GM19239 (cell line): ENCODE measurements at places on chromosomes 5 and 9.
A peak's percentile ranks its signal among the peaks of the same experiment; 100 is the strongest.

DNA sequence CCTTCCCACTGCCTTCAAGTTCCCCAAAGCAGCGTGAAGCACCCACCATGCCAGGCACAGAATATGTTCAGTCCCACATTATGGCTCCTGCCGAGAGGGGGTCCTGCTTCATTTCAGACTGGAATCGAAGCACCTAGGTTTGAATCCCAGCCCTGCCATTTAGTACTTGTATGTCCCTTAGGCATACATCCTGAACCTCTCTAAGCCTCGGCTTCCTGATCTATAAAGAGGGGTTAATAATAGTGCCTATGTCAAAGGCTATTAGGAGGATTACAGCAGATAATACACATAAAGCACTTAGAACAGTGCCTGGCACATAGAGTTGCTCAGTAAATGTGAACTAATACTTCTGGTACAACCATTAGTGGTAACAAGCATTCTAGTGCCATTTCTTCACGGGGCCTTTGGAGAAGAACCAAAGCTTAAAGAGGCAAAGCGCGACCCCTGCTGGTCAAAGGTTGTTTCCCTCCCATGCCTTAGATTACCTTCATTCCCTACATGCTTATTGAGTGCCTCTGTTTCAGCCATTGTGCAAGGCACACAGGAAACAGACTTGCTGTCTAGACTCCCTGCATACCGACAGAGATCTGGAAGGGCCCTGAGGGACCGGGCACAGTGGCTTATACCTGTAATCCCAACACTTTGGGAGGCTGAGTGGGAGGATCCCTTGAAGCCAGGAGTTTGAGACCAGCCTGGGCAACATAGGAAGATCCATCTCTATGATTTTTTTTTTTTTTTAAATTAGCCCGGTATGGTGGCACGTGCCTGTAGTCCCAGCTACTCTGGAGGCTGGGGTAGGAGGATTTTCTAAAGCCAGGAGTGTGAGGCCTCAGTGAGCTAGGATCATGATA is 98.3 kb downstream of the PPARGC1B start:
- peak; percentile 82 for DNase-seq

- no peak for DNase-seq
Measured at GRCh38 chr5:149257131-149257530, 14.5 kb upstream of the AFAP1L1 start.

DNA sequence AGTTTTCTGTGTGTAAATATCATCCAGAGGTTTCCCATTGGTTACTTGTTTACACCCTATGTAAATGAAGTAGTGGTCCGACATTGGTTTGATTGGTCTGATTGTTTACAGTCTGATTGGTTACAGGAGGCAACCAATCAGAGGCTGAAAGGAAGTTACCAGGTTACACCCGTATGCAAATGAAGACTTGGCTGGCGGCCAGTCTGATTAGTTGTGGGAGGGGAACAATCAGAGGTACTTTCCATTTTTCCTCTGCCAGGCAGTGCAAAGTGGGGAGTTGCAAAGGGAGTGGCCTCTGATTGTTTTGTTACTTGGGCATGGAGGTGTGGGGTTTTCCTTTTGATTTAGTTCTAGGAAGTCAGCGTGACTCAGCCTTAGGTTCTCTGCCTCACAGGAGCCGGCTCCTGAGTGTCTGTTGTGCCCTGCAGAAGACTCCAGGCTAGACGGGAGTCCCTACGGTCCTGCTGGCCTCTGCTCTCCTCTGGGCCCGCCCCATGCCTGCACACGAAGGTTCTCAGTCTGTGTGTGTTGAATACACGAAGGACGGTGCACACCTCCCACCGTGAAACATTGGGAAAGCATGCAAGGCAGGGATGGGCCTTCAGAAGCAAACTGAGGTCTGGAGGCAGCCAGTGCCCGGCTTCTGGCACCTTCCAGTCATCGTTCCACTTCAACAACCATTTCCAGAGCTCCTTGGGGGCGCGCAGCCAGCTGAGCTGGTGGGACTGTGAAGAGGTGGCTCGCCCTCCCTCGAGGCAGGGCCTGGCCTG is 42.9 kb downstream of the OLFM1 start:
- no peak for DNase-seq

GRCh38 chr9:138100711-138101350 is 223.2 kb downstream of the CACNA1B start:
- no peak for DNase-seq

GRCh38 chr5:22938362-22938761 is 85.2 kb upstream of the CDH12 start:
- DNase-seq, result no peak

GRCh38 chr5:16992006-16992405 is 55.9 kb upstream of the MYO10 start:
- DNase-seq, result no peak

DNA sequence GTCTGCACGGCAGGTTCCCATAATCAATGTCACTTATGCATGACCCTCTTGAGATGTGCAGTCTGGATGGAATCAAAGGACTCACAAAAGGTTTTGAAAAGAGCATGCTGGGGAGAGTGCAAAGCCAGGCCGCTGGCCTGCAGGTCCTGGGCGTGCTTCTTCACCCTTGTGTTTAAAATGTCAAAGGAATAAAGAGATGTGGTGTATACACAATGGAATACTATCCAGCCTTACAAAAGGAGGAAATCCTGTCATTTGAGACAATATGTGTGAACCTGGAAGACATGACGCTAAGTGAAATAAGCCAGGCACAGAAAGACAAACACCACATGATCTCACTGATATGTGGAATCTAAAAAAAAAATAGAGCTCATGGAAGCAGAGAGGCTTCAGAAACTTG is 137.5 kb upstream of the PHYKPL start:
- DNase-seq, result no peak

DNA sequence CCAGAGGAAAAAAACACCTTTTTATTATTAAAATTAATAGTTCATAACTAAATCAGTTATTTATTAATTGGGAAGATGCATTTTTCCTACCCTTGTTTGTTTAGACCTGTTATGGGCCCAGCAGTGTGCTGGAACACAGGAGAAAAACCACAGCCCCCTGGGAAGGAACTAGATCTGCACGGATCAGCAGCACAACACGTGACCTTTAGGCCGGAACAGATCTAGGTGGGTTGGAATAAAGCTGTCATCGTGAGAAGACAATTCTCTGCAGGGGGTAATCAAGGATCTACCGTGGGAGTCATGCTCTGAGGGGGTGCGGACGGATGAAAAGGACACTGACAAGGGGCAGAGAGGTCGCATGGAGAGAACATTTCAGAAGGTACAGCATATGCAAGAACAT is 95.8 kb upstream of the SPATA31C2 start:
- DNase-seq, result no peak

DNA sequence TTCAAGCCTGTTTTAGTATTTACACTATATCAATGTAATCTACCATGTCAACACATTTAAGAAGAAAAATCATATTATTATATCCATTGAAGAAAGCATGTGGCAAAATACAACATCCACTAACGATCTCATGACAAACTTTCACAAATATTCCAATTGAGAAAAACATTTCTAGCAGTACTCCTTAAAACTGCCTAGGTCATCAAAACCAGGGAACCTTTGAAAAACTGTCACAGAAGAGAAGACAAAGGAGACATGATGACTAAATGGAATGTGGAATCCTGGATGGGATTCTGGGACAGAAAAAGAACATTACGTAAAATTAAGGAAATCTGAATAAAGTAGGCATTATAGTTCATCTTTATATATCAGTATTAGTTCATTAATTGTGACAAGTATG is 1091.3 kb upstream of the CDH6 start:
- no peak for DNase-seq

DNA sequence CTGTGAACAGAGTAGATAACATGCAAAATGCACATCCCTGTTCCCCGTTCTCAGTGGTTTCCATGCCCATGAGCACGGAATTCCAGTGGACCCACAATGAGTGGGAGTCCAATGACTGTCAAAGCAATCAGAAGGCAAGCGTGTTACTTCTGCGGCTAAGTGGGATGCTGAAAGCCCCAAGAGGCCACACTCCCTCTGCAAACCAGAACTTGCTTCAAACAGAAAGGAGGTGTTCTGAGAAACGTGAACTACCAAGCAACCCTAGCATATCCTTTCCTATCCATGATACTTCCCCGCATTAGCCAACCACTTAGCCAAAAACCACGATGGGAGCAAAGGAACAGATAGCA is 21.7 kb upstream of the MVB12B start:
- DNase-seq, result no peak

- no peak for DNase-seq
Measured at GRCh38 chr5:96651948-96652753, 10.0 kb upstream of the CAST start.

- DNase-seq, result peak; percentile 27
Measured at GRCh38 chr5:38420691-38421390, 135.6 kb downstream of the LIFR start.

- DNase-seq, result no peak
Measured at GRCh38 chr9:115673599-115673998, 480.0 kb upstream of the PAPPA start.

GRCh38 chr9:8574846-8575245 is 775.3 kb upstream of the DMAC1 start:
- no peak for DNase-seq

GRCh38 chr5:65902104-65902503 is 24.3 kb upstream of the ERBIN start:
- DNase-seq, result no peak

DNA sequence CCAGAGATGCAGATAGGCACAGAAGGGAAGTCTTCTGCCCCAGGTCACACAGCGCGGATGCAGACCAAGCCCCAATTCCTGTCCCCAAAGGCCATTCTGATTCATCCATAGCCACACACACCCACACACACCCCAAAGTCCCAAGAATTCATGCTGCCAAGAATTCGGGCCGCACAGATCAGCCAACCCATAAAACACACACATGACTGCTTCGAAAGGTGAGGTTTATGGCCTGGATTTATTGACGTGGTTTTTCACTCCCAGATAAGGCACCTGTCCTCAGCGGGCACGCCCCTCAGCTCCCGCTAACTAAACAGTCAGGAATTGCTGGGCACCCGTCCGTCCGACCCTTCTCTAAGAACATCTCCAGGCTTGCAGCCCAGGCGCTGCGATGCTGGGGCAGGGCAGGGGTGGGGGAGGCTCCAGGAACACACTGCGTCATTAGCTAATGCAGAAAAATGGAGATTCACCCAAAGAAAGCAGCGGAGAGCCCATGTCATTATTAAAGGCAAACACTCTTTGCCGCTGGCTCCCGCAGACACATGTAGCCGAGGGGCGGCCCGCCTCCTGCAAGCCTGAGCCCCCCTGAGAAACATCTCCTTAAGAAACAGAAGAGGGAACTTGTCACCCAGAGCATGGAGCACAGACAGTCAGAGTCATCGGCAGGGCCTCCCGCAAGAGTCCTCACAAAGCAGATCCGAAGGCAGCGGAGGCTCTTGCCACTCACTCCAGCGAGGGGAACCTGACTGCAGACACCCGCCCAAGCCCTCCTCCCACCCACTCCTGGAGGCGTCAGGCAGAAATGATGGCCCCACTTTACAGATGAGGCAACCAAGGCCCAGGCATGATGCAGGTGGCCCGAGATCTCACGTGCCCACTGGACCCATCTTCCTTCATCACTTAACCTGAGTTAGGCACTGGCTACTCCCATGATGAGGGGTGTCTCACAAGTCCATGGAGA is 19.9 kb downstream of the VAV2 start:
- no peak for DNase-seq

- DNase-seq, result no peak
Measured at GRCh38 chr9:111381006-111381405, 51.0 kb upstream of the OR2K2 start.

DNA sequence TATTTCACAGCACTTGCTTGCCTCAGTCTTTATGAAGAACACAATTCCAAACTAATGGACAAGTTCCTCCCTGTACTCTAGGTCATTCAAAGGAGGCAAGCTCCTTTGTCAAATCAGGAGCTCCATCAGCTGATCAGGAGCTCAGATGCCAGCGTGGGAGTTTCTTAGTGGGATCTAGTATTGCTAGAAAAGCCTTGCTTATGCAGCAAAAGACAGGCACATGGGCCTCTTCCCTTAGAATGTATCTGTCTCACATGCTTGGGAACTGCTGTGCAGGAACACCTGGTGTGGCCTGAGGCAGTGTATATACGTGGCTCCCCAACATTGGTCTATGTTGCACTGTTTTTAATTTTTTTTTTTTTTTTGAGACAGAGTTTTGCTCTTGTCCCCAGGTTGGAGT is 21.4 kb upstream of the HAVCR1 start:
- no peak for DNase-seq

GRCh38 chr5:17150531-17150930 is 66.9 kb upstream of the BASP1 start:
- DNase-seq, result no peak

DNA sequence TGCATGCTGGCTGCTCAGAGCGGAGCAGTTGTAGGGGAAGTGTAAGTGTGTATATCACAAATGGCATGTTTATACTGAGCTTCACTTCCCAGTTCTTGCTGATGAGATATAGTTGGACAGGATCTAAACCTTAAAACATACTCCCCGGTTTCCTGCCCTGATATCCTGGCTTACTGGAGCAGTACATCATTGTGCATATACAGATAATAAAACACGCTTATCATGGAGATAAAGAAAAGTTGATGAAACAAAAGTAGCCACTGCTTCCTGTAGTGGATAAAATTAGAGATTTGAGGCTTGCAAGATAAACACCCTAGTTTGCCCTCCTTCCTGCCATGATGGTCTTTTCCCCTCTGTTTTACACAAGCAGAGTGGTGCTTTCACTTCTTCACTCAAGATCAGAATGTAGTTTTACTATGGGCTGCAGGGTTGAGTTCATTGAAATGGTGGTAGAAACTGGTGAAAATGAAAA is 15.0 kb downstream of the NPR3 start:
- no peak for DNase-seq

GRCh38 chr9:130212543-130213297 is 40.5 kb downstream of the NCS1 start:
- DNase-seq, result no peak

DNA sequence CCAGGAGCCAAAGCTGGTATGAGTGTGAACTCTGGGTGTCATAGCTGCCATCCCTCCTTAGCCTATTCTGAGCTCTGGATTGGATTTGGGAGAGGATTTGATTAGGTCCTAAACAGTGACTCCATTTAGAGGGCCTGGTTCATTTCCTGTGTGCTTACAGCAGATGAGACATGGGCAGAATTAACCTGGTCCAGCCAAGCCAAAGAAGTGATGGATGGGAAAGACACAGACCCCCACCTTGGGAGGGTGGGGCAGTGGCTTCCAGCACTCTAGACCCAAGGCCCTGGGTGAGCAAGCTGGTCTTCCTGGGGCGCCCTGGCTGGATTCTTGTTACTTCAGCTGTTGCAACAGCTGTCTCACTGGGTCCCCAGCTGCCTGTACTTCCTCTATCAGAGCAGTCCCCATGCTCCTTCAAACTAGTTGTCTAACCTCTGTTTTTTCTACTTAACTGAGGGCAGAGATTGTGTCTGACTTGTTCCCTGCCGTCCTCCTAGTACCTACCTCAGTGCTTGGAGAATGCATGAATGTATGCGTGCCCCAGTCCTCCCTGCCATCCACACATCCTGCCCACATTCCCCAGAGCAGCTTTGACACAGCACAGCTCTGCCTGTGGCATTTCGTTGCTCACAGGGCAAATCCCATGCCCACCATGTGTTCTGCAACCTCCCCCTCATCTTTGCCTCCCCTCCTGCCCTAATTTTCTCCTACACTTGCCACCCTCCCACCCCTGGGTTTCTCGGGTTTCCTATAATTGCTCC is 115.9 kb downstream of the RGS3 start:
- no peak for DNase-seq
